Thyroid gland (tissue), 4 donors: ENCODE measurements at places on chromosomes 2 and 18. TPM values are rescaled to one million over a fixed set of nuclear protein-coding genes. Genes with fewer than 3 reads are reported as not detected.

The IER3IP1 gene
- total RNA-seq = 17.6 TPM

The SNED1 gene
- 47.7 TPM for total RNA-seq

DNA sequence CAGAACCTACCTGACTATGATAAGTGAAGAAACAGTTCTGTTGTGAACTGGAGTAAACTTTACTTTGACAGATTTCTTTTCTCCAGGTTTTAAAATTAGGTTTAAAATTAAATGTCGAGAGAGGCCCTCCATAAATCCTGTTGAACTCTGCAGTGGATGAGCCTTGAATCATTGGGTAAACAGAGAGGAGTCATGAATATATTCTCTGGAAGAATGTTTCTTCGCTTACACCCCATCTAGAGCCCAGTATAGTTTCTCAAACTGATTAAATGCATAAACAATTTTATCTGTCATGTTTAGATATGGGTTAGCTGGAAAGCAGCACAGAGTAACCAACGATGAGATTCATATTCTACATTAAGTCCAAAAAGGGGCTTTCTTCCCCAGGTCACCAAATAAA lies 84.0 kb downstream of the ZAP70 start:
- DNase-seq = no peak
- no peaks in the 10 kb centered on the region for H3K4me1 ChIP-seq
- H3K4me3 ChIP-seq = no peak overlapping the region
- H3K27ac ChIP-seq = no peak overlapping the region
- H3K27me3 ChIP-seq = no peaks in the 10 kb centered on the region

DNA sequence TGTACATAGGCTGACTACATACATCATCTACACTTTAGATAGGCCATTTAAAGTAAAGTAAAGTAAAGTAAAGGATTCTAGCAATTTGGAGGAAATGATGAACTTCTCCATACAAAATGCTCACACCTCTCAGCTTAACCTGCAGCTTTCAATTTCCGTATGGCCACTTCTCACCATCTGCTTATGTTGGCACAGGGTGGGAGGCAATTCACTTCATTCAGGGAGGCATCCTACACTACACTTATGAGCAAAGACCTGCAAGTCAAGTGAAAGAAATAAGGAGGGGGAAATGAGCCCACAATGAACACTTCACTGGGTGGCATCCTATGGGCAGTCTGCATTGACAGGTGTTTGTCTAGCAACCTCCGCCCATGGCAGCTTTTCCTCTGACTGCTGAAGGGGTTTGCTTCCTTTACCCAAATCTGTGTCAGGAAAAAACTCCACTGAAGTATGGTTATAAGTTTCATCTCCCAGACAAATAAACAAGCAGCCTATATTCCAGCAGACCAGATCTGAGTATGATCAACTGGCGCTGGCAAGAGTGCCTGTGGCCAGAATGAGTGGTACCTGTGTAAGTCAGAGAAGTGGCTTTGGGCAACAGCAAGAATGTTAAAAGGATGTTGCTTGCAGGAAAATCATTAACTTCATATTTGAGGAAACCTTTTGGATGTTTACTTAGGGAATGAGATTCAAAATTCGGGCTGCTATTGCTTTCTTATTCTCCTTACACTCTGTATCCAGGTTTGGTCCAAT lies 449.1 kb downstream of the TGIF1 start:
- no peak overlapping the region for H3K4me3 ChIP-seq
- peaks cover 6% of the 10 kb centered on the region for H3K4me1 ChIP-seq
- no peak overlapping the region for H3K27ac ChIP-seq
- H3K36me3 ChIP-seq = no peaks in the 10 kb centered on the region
- H3K27me3 ChIP-seq = no peaks in the 10 kb centered on the region

- peak overlapping the region; percentile 20 for H3K27ac ChIP-seq
- no peak overlapping the region for H3K4me3 ChIP-seq
- H3K36me3 ChIP-seq = peaks cover 12% of the 10 kb centered on the region
- H3K27me3 ChIP-seq = no peaks in the 10 kb centered on the region
- no peak for DNase-seq
These were observed 4.4 kb downstream of the XRCC5 start for GRCh38 chr2:216113572-216113971.

GRCh38 chr2:234372506-234372905 lies 124.4 kb downstream of the ARL4C start:
- H3K27ac ChIP-seq = no peak overlapping the region
- DNase-seq = no peak
- H3K27me3 ChIP-seq = no peaks in the 10 kb centered on the region

- H3K36me3 ChIP-seq = no peaks in the 10 kb centered on the region
- H3K4me3 ChIP-seq = no peak overlapping the region
- H3K27ac ChIP-seq = no peak overlapping the region
- DNase-seq = no peak
- H3K4me1 ChIP-seq = peaks cover 11% of the 10 kb centered on the region
These were observed 78.1 kb downstream of the PIEZO2 start for GRCh38 chr18:11071300-11071699.
